ENCODE measurements at places on chromosomes 4 and X. TPM values are rescaled to one million over a fixed set of nuclear protein-coding genes. Genes with fewer than 3 reads are reported as not detected.

NUDT11 gene
- 115 TPM for total RNA-seq

ERVMER34-1 gene
- 0.41 TPM for total RNA-seq

KCTD8 gene
- 2.4 TPM for total RNA-seq

CD99L2 gene
- 33.0 TPM for total RNA-seq

COX18 gene
- total RNA-seq, result 26.1 TPM

FHIP1A gene
- total RNA-seq, result 2.0 TPM

IRF2 gene
- 7.3 TPM for total RNA-seq

ATP2B3 gene
- total RNA-seq, result 7.3 TPM

DDX53 gene
- not detected for total RNA-seq

CLTRN gene
- 0.41 TPM for total RNA-seq

SCFD2 gene
- total RNA-seq, result 17.5 TPM

MAGEB10 gene
- total RNA-seq, result not detected

ITGB1BP2 gene
- total RNA-seq, result 0.41 TPM

DGKK gene
- total RNA-seq, result 0.41 TPM

ADGRL3 gene
- total RNA-seq, result 302 TPM

MAGEB2 gene
- not detected for total RNA-seq

SSX4B gene
- total RNA-seq, result not detected

MCTS1 gene
- total RNA-seq, result 42.0 TPM

SYTL4 gene
- total RNA-seq, result 3.3 TPM

KIT gene
- 57.9 TPM for total RNA-seq

SOX3 gene
- total RNA-seq, result 2.4 TPM

FAM9B gene
- total RNA-seq, result not detected

MAGEA2 gene
- not detected for total RNA-seq

TRO gene
- total RNA-seq, result 78.3 TPM

OTC gene
- 0.41 TPM for total RNA-seq

P2RY4 gene
- total RNA-seq, result not detected

Data from frontal cortex (tissue), 4 donors.